ENCODE measurements at places on chromosomes 7 and 10.

DNA sequence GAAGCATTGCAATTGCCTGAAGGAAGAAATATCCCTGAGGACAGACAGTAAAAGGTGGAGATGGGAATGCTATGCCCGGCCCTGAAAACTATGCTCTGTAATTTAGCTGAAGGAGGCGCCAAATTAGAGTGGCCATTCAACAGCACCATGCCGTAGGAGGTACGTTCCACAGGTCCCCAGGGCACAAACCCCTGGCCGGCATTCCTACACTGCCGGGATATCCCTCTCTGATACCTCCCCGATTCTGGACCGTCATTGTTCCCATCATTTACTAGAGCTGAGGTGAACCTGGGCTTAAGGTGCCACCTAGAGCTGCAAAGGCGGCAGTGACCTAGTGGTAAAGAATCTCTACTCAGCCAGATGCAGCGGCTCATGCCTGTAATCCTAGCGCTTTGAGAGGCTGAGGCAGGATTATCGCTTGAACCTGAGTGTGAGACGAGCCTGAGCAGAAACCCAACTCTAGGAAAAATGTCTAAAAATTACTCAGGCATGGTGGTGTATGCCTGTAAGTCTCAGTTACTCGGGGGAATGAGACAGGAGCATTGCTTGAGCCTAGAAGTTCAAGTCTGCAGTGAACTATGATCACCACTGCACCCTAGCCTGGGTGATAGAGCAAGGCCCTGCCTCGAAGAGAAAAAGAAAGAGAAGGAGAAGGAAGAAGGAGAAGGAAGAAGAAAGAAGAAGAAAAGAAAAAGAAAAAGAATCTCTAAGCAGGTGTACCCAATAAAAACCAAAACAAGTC is 53.0 kb upstream of the TNKS2 start:
- DNase-seq: no peak

DNA sequence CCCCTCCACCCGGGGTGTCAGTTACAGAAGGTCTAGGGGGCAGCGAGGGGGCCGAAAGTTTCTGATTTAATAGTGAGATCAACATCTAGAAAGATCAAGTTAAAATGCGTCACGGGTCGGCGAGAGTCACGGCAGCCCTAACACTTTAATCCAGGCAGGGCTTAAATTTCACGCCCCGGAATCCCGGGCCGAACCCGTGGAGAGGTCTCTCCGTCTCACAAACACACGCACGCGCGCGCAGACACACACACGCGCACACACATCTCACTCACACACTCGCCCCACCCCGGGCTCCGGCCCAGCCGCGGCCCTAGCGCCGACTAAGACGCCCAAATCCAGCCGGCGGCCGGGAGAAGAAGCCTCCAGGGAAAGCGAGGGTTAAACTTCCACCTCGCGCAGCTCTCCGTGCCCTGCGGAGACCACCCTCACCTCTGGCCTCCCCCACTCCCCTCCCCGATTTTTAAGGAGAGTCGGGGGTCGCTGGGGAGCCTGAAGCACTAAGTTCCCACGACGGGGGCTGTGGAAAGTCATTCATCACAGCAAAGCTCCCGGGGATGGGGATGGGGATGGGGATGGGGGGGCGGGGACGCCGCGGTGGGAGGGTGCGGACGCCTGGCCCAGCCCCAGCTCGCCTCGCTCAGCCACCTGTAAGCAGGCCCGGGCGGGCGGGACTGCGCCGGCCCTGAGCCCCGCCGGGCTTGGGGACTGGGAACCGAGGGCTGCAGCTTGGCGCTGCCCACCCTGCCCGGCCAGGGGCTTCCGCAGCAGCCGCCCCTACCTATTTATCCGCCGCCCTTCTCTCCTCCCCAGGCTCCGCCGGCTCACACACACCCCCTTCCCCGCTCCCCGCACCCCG is 1.6 kb downstream of the PDGFA start:
- no peak for DNase-seq

GRCh38 chr10:93495654-93496321 is 624 bp upstream of the CEP55 start:
- DNase-seq: no peak

GRCh38 chr7:28748933-28749584 is 209.1 kb downstream of the TRIL start:
- no peak for DNase-seq

GRCh38 chr10:127881262-127881661 is 11.5 kb downstream of the CLRN3 start:
- DNase-seq: no peak
